ENCODE measurements at places on chromosomes 11 and 22.

DNA sequence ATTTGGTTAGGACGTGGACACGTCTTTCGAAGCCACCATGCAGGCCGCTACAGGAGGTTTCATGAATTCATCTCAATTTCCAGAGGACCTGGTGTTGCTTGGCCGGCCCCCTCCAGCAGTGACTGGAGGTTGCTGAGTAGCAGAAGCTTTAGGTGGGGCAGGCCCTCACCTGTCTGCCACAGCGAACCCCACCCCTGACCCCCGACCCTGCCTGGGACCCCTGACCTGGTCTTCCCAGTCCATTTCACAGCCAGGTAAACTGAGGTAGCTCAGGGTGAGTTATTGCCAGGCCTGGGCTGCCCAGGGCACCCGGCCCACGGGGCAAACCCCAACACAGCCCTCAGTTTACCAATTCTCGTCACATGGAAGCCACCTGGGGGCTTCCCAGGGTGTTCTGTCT is 39.1 kb upstream of the SMIM38 start:
- DNase-seq: no peak

GRCh38 chr11:102306817-102307726 is 10.2 kb upstream of the BIRC3 start:
- peak; percentile 30 for DNase-seq

- no peak for DNase-seq
Measured at GRCh38 chr11:9914064-9914463, 250.2 kb downstream of the SWAP70 start.

DNA sequence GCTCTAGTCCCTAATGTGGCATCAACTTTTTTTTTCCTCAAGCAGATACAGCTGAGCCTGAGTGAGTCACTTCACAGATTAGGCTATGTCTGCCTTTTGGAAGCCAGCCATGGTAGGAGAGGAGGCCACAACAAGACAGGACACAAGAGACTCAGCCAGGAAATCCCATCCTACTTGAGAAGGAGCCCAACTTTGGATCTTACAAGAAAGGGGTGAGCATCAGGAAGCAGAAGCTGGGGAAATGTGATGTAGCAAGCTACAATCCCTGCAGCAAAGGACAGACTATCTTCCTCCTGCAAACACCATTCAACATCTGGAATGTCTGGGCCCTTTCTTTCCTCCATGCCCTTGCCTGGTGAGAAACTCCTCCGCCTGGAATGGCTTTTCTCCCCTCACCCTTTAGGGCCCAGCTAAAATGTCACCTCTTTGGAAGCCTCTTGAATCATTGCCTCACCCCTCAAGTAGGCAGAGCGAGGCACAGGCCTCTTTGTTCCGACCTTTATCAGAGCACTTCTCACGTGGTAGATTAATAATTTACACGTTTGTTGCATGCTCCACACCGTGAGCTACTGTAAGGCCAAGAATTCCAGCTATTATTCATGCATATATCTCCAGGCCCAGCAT is 156.4 kb upstream of the PITPNB start:
- no peak for DNase-seq

DNA sequence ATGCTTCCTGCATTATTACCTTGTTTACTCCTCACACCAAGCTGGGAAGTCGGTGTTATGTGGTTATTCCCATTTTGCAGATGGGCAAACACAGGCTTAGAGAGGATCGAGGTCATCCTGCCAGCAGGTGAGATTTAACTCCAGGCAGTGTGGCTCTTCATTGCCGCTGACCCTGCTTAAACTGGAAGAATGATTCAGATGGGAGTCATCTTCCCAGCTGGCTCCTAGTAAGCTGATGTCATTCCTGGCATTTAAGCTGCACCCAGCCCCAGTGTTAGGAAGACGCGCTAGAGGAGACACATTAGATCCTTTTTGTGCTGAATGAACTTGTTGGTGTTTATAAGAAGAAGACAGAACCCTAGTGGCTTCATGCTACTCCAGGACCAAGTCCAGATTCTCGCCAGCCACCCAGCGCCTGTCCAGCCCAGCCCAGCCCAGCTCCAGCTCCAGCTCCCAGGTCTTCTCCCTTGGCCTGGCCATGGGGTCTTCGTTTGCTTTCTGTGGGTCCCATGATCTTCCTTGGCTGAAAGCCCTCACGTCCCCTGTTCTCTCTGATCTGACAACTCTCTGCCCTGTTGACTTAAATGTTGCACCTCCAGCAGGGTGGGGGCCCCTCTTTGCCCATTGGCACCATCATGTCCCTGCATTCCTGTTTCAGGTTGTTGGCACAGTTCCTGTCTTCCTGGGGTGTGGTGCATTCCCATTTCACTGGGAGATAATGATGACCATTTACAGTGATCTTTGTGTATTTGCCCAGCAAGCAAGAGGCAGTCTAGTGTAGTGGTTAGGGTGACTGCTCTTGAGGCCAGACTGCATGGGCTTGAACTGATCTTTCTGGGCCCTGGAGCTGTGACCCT is 13.6 kb downstream of the PARVB start:
- DNase-seq: no peak

- no peak for DNase-seq
Measured at GRCh38 chr11:7495882-7496551, 10.7 kb downstream of the OLFML1 start.

DNA sequence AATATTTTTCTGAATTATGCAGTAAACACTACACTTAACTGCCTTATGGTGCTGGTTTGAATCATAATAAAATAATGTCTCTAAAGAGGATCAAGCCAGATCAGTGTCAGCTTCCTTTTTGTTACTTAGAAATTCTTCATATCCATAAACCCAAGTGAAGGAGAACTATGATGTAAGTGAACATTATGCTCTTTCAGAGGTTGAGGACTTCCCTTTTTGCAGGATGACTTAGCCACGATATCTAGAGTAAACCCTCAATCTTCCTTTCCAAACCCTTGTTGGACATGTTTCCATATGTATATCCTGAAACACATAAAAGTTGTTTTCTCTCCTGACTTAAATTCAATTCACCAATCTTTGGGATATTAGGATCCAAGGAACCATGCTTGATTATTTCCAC is 19.1 kb downstream of the OR8D1 start:
- DNase-seq: no peak

GRCh38 chr11:111423250-111423615 is 44.2 kb upstream of the POU2AF1 start:
- no peak for DNase-seq

DNA sequence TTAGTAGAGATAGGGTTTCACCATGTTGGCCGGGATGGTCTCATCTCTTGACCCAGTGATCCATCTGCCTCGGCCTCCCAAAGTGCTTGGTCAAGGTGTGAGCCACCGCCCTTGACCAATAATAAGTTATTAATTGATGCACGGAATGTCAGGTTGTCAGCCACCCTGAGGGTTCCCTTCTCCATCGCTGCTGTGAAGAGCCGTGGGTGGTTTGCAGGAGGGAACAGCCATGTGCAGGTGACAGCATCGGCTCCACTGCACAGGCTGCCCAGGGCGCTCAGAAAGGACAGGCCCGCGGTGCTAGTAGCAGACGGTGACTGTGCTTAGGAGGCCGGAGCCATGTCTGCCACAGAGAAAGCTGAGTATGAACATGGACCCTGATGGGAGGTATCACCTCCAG is 814.0 kb downstream of the BRD1 start:
- no peak for DNase-seq

- DNase-seq: no peak
Measured at GRCh38 chr11:56764976-56765375, 16.5 kb upstream of the OR9G4 start.

DNA sequence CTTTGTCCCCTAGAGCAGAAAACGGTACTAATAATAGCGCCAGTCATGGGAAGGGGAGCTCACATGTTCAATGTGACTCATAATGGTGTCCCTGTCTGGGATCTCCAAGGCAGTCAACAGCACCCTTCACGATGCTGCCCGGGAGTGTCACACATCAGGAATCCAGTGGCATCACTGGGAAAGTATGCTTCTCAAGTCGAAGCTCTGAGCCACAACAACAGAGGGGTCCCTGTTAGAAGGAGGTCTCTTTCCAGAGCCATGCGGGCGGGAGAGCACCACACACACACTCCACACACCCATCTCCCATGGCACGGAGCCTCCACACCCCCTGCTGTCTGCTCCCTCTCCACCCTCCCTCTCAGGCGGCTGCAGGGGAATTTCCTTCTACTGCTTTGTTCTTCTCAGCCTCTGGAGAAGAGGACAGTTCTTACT is 119.7 kb downstream of the ETS1 start:
- DNase-seq: peak; percentile 45

DNA sequence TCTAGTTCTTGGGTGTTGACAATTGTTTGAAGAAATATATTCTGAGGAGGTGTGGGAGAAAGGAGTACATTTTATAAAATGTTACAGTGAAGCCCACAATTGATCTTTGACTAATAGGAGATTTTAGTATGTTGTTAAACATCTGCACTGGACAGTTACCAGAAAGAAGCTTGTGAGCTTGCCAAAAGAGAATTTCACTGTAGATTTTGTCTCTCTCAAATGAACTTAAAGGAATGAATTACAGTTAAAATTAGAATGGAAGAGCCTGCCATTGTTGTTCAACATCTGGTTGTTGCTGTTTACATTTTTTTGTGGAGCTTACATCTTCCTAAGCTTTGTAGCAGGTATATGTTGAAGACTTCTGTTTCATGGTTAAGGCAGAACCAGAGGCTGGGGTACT is 620.5 kb upstream of the CCDC179 start:
- no peak for DNase-seq

- peak; percentile 70 for DNase-seq
Measured at GRCh38 chr11:6473451-6474412, at the start of gene TRIM3. Gene TRIM3, minus strand, starts transcription at chr11:6473941. Its CDS starts 8,246 bp downstream, at chr11:6465695.

GRCh38 chr11:103862094-103862801 is 174.2 kb upstream of the DDI1 start:
- DNase-seq: no peak

DNA sequence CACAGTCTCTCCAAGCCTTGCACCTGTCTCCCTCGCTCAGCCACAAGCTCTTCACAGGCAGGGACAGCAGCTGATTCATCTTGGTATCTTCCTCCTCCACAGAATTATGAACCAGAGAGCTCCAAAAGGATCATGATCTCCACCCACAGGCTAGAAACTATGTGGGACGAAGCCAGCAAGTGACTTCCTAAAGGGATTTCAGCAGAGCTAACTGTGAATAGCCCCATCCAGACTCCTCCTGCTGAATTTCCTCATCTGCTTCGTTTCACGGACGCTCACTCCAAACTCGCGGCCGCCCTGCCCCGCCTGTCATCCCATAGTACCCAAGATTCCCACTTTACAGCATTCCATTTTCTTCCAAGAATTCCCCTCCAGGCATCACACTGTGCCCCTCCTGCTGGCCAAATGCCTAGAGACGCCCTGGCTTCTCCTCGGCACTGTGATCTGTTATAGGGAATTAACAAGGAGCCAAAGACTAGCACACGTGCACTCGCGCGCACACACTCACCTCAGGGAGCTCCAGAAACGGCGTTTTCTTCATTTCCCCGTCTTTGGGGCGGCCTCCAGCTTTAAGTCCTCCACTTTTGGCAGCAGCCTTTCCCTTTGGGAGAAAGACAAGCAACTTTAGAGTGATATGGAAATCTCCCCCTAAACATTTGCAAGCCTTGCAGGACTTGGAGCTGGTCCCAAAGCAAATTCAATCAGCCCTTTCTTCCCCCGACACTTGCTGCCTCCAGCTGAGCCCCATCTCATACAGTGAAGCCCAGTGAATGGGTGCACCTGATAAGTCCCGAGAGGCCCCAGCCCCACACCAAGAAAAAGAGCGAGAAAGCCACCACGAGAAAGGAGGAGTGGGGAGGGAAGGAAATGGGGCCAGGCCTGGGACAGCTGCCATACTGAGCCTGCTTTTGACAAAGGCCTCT is 35.5 kb downstream of the SPATA19 start:
- DNase-seq: no peak

GRCh38 chr22:36327922-36328551 is 59.7 kb downstream of the MYH9 start:
- no peak for DNase-seq

DNA sequence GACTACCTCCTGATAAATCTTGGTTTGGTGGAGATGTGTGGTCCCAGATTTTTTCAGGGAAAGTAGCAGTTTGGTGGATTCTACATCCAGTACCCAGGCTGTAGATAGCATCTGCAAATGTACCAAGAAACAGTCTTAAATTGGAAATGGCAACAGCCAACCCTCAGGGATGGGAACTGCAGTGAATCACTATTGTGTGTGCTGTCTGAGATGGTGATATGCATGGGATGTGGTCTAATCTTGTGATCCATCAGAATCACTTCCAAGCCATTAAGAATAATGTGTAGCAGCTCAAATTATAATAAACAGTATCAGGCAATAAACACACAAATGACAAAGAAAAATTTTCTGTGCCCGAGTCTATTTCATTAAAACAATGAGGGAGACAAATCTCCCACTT is 3.4 kb downstream of the OLFML1 start:
- DNase-seq: no peak

- no peak for DNase-seq
Measured at GRCh38 chr11:38438091-38438490, 1840.1 kb upstream of the RAG2 start.

GRCh38 chr11:1155274-1155693 is 2.5 kb upstream of the MUC5AC start:
- DNase-seq: no peak

GRCh38 chr11:33753304-33753967 is 17.2 kb upstream of the CD59 start:
- DNase-seq: no peak

GRCh38 chr11:110522471-110522870 is 92.7 kb downstream of the FDX1 start:
- no peak for DNase-seq

- no peak for DNase-seq
Measured at GRCh38 chr11:103542851-103543250, 433.6 kb downstream of the DYNC2H1 start.

- no peak for DNase-seq
Measured at GRCh38 chr22:19035474-19036228, 86.6 kb downstream of the DGCR2 start.

DNA sequence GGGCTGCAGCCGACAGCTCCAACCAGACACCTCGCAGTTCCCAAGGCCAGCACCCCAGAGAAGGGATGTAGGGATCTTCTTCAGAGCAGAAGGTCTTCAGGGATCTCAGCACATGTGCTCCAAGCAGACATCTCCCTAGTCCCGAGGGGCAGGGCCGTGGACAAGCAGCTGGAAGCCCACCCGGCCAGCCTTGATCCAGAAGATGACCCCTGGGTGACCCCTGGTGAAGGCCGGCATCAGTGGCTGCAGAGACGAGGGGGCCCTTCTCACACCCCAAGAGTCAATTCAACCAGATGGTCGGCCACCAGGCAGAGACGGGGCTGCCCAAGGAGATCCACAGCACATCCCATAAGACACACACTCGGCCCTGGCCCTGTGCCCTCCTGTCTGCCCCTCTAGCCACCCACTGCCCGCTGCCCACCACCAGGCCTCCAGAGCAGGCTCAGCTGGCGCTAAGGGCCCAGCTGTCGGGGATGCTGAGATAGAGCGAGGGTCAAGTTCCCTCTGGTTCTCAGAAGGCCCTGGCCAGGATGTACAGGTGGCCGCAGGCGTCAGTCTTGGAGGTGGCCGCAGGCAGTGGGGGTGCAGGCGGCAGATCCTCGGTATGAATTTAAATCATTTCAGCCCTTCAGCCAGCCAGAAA is 168.3 kb downstream of the BRD1 start:
- no peak for DNase-seq

DNA sequence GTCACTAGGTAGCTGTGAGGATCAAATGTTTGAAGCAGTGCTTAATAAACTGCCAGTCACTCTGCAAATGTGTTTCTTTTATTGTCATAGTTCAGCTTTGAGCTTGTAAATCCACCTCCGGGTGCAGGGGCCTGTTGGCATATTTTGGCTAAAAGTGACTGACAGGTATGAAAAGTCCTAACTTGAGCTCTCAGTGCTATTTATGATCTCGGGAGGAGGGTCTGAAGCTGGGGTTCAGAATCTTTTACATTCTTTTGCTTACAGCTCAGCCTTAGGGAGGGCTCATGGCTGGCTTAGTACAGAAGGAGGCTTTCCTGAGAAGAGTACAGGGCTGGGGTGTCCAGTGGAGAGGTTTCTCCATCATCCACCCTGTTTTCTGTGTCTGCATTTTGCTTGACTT is 1.5 kb downstream of the ASPHD2 start:
- DNase-seq: no peak

Measured in activated naive CD4-positive, alpha-beta T cell treated with Interleukin-2 at 50 U/mL for 16 hours (primary cell).